ENCODE measurements at places on chromosomes 1 and 21.
A peak's percentile ranks its signal among the peaks of the same experiment; 100 is the strongest.

DNA sequence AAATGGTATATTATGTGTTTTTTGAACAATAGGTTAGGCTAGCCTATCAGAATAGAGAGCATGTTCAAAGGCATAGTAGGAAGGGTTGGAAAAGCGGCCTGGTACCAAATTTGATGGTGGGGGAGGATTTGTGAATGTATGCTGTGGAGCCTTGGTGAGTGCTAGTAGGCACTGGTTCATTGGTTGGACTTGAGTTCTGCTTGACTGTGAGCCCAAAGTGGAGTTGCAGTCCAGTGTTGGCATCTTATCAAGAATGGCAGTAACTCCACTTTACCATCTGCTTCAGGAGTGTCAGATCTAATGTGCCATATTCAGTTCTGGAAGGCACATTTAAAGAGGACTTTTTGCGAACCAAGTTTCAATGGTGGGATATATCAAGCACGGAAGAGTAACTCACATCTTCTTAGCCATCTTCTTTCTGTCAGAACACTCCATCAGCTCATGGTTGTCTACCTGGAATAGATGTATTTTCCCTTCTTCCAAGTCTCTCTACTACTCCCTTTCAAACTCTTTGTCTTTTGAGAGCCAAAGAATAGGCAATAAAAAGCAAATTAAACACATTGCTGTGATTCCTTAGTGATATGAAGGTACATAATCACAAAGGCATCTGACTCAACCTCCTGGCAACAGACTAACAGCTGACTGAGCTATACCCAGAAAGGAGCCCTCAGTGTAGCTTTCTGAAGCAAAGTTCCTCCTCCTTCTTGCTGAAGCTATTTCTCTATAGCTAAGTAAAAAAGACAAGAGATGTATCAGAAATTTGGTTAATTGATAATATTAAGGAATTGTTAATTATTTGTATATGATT is 21.7 kb downstream of the LRRC8B start:
- no peak for DNase-seq

GRCh38 chr1:116775116-116775752 is 21.0 kb downstream of the CD2 start:
- DNase-seq, result no peak

- DNase-seq, result no peak
These were observed 148.7 kb upstream of the PRMT6 start for GRCh38 chr1:106907795-106908194.

- no peak for DNase-seq
These were observed 234.7 kb downstream of the TOMM20 start for GRCh38 chr1:234893725-234894630.

DNA sequence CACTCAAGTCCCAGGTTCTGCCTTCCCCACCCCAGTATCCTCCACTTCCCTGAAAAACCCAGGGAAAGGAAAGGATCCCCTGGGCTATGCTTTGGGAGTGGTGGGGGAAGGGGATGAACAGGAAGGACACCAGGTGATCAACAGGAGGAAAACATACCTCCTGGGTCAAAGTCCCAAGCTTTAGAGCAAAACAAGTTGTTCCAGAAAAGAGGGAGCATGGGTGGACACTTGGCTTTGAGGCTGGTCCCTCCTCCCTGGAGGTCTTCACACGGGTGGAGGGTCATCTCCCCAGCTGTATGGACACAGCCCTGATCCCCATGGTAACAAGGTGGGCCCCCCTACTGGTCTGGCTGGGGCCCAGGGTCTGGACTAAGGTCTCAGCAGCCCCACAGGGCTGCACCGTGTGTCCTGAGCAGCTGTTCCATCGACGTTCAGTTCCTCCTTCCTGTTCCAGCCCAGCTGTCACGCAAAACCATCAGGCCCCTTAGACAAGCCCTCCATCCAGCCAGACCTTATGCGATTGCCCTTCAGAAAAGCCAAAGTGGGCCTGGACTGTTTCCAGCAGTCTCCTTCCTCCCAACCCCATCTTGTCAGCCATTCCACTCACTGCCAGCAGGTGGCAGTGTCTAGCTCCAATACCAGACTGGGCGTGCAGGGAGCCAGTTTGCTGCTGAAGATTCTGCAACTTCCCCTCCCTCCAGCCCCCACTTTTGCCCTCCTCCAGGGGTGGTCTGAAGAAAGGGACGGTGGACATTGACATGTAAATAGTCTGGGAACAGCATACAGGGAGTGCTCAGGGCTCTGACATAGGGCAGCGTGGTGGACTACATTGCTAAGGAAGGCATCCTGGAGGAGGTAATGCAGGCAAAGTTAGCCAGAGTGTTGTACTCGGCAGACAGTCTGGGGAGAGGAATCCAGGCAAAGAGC is 2.9 kb upstream of the PDZK1IP1 start:
- peak; percentile 80 for DNase-seq

DNA sequence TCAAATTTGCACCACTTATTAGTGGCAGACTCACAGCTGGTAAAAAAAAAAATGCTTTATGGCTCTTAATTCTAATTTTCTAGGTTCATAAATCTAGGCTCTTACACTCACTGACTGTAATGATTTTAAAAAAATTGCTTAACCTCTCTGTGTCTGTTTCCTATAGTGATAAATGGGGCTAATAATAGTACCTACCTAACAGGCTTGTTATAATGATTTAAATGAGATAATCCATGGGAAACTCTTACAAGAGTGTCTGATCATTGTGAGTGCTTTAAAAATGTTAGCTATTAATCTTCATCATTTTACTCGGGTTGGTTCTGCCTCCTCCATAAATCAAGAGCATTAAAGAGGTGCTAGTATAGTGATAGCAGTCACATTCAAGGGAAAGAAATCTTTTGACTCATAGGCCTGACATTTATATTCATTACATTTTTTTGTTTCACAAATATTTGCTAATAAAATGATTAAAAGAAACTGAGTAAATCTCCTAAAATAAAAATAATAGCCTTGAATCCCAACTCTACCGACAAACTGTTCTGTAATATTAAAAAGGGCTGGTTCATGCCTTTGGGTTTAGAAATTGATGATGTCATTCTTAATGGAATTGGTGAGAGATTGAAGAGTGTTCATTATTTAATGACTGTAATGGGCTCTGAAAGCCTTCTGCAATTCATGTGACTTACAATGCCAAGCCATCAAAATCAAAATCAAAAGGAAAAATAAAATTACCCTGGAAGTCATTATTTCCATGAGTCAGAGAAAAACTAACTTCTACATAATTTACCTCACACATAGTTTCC is 93.9 kb upstream of the PALMD start:
- DNase-seq, result no peak

DNA sequence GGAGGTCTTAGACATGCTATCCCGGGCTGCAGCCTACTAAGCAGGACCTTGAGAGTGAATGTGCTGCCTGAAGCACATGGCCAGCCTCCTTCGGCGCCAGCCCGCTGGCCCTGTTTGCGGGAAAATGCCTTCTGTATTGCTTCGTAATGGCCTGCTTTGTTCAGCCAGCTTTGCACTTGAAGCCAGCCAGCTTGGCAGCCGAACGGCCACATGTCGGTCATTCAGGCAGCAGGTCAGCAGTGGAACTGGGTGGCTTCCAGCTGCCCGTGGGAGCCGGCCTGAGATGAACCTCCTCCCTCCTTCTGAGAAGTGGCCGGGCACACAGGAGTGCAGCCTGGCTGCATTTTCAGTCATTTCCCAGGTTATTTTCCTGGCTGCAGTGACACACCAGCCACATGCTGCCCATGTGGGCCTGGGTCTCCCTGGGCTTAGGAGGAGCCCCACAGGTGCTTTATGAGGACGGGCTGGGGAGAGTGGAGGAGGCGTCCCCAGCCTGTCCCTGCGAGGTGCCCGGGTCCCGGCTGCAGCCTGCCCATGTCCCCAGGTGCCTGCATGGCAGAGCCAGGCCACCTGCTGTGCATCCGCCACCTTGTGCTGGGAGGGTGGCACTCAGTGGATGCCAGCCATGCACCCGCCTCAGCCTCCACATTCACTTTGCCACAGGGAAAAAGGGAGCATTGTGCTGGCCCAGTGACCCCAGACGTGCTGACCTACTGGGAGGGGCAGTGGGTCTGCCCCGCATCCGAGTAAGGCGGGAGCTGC is 103.5 kb downstream of the SIK1 start:
- no peak for DNase-seq

DNA sequence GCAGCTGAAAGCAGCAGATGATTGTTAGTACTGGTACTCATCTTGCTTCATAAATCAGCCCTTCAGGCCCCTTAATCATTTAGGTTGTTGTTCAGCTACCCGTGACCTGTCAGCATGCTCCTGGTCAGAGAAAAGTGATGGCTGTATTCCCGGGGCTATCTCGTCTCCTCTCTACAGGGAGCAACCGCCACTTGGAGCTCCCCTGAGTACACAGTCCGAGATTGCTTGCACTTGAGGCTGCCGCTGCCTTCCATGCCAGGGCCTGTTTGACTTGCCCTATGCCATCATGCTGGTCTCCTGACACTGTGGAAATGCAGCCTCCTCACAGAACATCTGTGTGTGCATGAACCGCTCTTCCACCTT is 97.5 kb downstream of the SPATA46 start:
- DNase-seq, result peak; percentile 28

DNA sequence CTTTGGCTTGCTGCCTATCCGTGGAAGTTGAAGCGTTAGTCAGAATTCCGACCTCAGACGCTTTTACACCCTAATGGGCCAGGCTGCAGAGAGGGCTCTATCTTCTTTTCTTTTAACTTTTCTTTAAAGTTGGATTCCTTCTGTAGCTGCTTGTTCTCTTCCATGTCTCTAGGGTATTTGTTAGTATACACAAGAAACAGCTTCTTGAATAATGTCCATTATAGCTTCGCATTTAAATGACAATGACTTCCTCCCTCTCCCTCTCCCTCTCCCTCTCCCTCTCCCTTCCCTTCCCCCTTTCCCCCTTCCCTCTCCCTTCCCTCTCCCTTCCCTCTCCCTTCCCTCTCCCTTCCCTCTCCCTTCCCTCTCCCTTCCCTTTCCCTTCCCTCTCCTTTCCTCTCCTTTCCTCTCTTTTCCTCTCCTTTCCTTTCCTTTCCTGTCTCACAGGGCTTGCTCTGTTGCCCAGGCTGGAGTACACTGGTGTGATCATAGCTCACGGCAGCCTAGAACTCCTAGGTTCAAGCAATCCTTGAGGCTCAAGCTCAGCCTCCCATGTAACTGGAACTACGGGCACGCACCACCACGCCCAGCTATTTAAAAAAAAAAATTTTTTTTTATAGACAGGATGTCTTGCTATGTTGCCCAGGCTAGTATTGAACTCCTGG is 33.0 kb downstream of the RIPPLY3 start:
- DNase-seq, result no peak

DNA sequence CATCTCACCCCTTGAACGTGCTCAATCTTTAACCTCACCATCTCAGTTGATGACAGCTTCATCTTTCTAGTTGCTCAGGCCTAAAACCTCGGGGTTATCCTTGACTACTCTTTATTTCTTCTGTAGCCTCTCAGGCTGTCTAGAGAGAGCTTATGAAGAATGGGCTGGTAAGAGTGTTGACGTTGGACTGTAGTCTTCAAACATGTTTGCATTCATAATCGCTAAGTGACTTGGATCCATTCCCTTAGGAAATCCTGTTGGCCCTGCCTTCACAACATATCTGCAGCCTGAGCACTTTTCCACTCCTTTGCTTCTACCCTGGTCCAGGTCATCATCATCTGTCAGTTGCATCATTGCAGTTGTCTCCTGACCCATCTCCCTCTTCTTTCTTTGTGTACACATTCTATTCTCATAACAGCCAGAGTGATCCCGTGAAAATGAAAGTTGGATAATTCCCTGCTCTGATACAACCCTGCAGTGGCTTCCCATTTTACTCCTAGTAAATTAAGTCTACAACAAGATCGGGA is 10.5 kb downstream of the UCK2 start:
- no peak for DNase-seq

GRCh38 chr1:237226177-237226944 is 184.4 kb downstream of the RYR2 start:
- DNase-seq, result no peak

DNA sequence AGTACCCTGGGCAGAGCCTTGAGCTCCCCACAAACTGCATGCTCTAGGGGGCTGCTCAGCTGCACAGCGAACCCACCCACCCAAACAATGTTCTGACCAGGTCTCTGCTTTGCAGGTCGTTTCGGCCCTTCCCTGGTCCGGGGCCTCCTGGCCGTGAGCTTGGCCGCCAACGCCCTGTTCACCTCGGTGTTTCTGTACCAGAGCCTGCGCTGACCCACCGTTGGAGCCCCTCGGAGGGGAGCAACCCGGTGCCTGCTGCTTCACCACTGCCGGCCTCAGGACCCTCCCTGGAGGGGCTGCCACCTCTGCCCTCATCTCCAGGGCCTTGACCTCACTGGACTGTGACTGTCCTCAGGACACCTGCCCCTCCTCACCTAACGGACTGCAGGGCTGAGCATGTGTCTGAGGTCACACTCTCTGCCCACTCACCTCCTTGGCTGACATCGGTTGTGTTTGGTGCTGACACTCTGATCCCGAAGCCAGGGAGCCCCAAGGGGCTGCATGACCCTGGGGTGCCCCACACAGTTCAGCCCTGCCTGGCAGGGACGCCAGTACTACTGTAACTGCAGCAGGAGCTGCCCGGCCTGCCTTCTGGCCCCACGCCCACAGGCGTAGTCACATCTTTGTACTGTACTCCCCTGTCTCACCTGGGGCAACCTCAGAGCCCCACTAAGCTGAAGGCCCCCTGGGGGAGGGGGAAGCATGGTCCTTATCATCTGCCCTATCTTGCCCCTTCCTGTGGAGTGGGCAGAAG is 24.3 kb downstream of the TMEM201 start:
- no peak for DNase-seq

- DNase-seq, result peak; percentile 53
These were observed 8.1 kb downstream of the PSRC1 start for GRCh38 chr1:109274533-109275476.

- no peak for DNase-seq
These were observed 16.0 kb upstream of the PIGV start for GRCh38 chr1:26771643-26772321.

DNA sequence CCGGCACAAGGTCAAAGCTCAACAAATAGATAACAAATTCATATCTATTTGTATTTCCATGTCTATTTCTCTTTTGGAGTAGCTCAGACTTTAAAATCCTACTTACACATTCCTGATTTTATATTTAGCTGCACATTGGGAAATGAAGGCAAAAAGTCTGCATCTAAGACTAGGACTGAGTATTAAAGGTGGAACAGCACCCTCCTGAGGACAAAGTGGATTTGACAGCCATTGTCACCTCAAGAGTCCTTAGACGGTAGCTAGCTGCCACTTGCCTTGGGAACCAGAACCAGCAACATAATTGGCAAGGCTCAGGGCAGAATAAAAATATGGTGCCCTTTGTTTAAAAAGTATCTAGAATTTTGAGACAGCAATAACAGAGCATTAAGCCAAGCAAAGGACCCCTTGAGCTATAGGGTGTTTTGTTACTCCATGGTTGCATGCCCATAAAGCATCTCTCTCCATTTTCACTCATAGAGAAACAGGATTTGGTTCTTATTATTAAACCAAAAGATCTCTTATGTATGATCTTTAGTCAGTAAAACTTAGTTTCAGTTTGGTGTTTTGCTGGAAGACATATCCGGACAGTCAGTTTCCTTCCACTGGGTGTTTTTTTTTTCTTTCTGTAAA is 30.0 kb upstream of the SGIP1 start:
- peak; percentile 49 for DNase-seq

- DNase-seq, result no peak
These were observed 18.4 kb upstream of the CD84 start for GRCh38 chr1:160597705-160598104.

- DNase-seq, result no peak
These were observed 37.2 kb downstream of the SUSD4 start for GRCh38 chr1:223326776-223327175.

GRCh38 chr1:110605901-110606656 is at the start of gene KCNA2:
TSS of gene KCNA2 (minus strand) at chr1:110606358. CDS start at chr1:110604782, 1,576 bp downstream.
- peak; percentile 78 for DNase-seq

- DNase-seq, result peak; percentile 20
These were observed 1.5 kb downstream of the ZNF684 start for GRCh38 chr1:40532844-40533424.
